H9 (cell line): ENCODE measurements at places on chromosomes 16 and 17. TPM values are rescaled to one million over a fixed set of nuclear protein-coding genes. Genes with fewer than 3 reads are reported as not detected.

DNA sequence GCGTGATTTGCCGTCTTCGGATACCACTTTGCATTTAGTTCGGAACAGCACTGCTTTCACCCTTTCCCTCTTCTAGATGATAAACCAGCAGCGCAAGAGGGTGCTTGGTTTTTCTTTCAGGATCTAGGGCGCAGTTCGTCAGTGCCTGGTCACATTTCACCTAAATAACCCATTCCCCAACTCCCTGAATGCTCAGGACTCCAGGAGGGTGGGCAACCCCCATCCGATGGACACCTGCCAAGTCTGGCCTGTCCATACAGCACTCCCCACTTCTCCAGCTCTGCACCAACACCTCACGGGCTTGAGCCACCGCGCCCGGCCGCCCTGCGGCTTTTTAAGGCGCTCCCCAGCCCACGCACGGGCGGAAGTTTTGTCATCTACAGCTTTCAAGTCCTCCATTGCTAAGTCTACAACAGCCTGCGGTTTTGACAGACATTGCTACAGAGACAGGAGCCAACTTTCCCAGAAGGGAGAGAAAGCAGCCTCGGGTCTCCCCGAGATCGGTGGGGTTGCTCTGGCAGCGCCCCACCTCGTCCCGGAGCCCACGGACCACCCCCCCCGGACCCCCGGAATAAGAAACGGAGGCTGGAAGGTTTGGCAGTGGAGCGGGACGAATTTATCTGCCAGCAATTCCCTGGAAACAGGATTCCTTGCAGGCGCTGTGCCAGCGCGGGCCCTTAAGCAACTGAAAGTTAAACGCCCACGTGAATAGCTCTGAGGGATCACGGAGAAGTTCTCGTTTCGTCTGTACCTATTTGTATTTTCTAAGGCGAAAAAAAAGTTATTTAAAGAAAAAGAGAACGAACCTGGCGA lies 38.6 kb upstream of the SLFN13 start:
- DNase-seq, result no peak

DNA sequence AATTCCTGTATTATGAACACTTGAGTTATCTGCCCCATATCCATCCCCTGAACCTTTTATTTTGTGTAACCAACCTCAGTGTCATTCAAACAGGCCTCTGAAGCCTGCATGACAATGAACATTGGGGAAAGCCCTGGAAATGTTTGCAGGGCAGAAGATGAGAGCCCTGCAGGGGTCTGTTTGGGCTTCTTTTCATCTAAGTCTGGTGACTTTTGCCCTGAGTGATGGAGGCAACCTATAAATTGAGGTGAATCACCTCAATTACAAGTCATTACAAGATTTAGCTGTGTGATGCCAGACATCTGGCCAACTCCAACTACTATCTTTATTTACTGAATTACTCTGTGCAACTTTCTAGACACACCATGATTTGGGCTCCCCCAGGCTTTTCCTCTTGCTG lies 189.2 kb downstream of the MAF start:
- DNase-seq, result no peak

- DNase-seq, result no peak
These were observed 12.5 kb downstream of the TOM1L2 start for GRCh38 chr17:17959520-17960361.

DNA sequence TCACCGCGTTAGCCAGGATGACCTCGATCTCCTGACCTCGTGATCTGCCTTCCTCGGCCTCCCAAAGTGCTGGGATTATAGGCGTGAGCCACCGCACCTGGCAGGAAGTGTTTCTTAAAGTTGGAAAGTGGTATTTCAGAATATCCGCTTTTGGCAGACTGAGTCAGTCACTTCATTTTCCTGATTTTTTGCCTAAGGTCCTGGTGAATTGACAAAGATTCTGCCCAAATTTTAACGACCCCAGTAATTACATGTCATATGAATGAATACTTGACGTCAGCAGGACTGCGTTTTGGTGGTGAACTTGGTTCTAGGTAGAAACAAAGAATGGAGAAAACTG lies 4.5 kb upstream of the BRCA1 start:
- no peak for DNase-seq

GRCh38 chr16:60727851-60728250 lies 1308.4 kb downstream of the CDH8 start:
- DNase-seq, result no peak

Gene SPIRE2
- total RNA-seq, result 6.7 and 6.9 TPM in 2 replicates

DNA sequence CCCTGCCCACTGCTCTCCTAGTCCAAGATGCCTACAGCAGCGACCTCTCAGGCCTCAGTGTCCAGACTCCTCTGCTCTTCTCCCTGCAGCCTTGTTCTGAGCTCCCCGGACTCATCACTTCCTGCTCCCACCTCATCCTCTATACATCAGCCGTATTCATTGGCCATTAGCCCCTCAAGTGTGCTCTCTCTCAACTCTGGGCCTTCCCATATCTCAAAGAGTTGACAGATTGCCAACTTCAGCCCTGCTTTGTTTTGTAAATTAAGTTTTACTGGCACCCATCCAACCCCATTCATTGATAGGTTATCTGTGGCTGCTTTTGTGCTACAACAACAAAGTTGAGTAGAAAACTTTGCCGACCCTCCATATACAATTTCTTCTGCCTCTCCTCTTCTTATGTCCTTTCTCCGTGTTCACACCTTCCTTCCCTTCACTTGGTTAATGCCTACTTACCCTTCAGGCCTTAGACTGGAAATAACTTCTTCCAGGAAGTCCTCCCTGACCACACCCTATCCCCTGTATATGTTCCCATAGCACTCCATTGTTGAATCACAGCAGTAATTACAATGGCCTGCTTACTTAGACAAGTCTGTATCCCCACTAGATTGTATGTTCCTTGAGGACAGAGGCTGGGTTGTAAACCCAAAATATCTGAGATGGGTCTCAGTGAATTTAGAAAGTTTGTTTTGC lies 63.4 kb upstream of the TANC2 start:
- DNase-seq, result no peak

GRCh38 chr16:67185651-67186134 lies 1.9 kb upstream of the MATCAP1 start:
- DNase-seq, result no peak

Gene TPSD1
- not detected in 2 replicates for total RNA-seq

Gene ZG16B
- not detected in 2 replicates for total RNA-seq

GRCh38 chr16:89071686-89072547 lies 21.7 kb upstream of the ACSF3 start:
- DNase-seq, result no peak
